ENCODE measurements at places on chromosomes 11 and 22. TPM values are rescaled to one million over a fixed set of nuclear protein-coding genes. Genes with fewer than 3 reads are reported as not detected.

GRCh38 chr11:104795501-104796213, 102.6 kb downstream of the CASP12 start:
- H3K4me3 ChIP-seq: no peak overlapping the region
- H3K27me3 ChIP-seq: no peaks in the 10 kb centered on the region
- peaks cover 10% of the 10 kb centered on the region for H3K36me3 ChIP-seq

DNA sequence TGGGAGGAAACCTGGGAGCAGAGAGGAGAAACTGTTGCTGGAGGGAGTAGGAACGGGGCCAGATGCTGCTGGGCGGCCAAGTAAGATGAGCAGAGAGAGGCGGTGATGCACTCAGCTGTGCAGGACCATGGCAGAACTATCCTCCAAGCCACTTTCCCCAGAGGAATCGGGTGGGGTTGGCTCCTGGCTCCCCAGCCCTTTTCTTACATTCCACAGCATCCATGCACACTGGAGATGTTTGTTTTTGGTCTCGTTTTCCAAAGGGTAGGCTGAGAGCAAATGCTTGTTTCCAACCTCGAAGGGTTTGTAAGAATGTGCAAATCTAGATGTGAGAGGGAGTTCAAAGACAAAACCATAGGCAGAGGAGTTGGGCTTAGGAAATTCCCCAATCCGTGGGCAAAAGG, 73.2 kb downstream of the DBX1 start:
- H3K27me3 ChIP-seq: no peaks in the 10 kb centered on the region
- H3K4me3 ChIP-seq: no peak overlapping the region
- H3K4me1 ChIP-seq: peaks cover 10% of the 10 kb centered on the region
- no peak for DNase-seq
- H3K27ac ChIP-seq: no peak overlapping the region

DNA sequence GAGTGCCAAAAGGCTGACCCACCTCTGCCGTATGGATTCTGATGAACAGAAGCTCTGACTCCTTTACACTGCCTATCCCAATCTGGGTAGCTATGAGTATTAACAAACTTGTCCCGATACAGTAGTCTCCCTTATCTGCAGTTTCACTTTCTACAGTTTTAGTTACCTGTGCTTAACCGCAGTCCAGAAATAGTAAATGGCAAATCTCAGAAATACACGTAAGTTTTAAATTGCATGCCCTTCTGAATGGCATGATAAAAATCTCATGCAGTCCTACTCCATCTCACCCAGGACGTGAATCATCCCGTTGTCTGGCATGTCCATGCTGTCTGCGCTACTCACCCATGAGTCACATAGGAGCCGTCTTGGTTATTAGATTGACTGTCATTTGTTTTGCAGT, 68.8 kb downstream of the SNX19 start:
- no peaks in the 10 kb centered on the region for H3K4me1 ChIP-seq
- H3K27me3 ChIP-seq: no peaks in the 10 kb centered on the region
- no peaks in the 10 kb centered on the region for H3K36me3 ChIP-seq
- H3K27ac ChIP-seq: no peak overlapping the region

DNA sequence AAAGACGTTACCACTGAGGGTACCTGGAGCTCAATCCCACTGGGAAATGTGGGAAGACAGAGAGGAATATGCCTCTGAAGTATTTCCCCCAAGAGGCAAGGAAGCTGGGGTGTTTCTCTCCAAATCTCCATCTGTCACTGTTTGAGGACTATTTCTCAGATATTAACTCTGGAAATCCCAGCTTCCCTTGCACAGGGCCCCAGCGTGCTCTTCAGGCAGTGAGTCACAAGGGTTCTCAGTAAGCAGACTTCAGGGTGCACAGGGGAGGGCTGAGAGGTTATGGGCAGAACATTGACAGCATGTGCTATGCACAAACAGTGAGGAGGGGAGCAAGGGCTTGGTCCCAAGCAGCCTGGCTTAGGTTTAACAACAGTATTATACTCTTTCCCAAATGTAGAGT, 60.9 kb upstream of the EED start:
- H3K4me3 ChIP-seq: no peak overlapping the region
- no peak for DNase-seq
- H3K27me3 ChIP-seq: no peaks in the 10 kb centered on the region

LDLRAD3 gene
- 40.7 TPM for total RNA-seq

KRTAP5-1 gene
- not detected for total RNA-seq

CCT8L2 gene
- not detected for total RNA-seq

DNA sequence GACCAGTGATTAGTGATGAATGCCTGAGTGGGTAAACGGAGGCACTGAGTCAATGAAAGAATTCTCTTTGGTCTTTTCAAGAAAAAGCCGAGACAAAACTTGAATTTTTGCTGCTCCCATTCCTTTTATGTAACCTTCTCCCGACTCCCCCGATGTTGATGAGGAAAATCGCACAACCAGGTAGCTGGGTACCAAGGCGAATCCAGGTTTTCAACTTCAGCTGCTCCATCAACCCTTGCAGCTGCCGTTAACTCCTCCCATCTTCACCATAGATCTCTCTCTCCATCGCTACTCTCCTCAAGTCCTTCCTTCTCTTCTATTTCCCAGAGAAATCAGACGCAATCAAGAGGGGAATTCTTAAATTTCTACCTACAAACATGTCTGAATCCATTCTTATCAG, 611 bp upstream of the USP2 start:
- DNase-seq: no peak
- no peaks in the 10 kb centered on the region for H3K36me3 ChIP-seq
- peaks cover 13% of the 10 kb centered on the region for H3K4me1 ChIP-seq
- H3K27me3 ChIP-seq: peaks cover 2% of the 10 kb centered on the region
- no peak overlapping the region for H3K27ac ChIP-seq

- no peaks in the 10 kb centered on the region for H3K27me3 ChIP-seq
- H3K4me1 ChIP-seq: peaks cover 7% of the 10 kb centered on the region
- H3K4me3 ChIP-seq: no peak overlapping the region
- no peak for DNase-seq
- no peaks in the 10 kb centered on the region for H3K36me3 ChIP-seq
These were observed 349.2 kb downstream of the AASDHPPT start for GRCh38 chr11:106426696-106427095.

DNA sequence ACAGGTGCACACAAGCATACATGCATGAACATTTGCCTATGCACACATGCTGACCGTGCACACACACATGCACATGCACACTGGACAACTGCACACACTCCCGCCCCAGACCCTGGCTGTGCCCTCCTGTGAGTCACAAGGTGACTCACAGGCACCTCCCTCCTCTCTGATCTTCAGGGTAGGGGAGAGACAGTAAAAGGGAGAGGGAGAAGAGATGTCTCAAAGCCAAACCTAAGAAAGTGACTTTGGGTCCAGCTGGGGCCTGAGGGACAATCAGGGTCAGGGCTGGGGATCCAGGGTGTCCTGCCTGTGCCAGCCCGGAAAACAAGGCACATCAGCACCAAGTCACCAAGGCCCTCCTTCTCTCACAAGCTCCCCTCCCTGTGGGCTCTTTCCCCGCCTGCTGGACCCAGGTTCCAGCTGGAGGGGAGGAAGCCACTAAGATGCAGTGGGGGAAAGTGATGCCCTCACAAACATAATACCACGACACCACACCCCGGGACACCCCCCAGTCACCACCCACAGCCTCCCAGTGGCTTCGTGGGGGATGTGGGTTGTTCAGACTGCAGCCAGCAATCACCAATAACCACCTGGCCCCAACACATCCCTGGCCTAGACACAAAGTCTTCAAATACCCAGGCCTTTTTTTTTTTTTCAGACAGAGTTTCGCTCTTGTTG, 39.3 kb downstream of the PDGFB start:
- H3K36me3 ChIP-seq: no peaks in the 10 kb centered on the region
- no peak overlapping the region for H3K27ac ChIP-seq
- no peak for DNase-seq
- no peaks in the 10 kb centered on the region for H3K4me1 ChIP-seq

- no peaks in the 10 kb centered on the region for H3K27me3 ChIP-seq
- peaks cover 17% of the 10 kb centered on the region for H3K36me3 ChIP-seq
- peaks cover 8% of the 10 kb centered on the region for H3K4me1 ChIP-seq
- no peak overlapping the region for H3K27ac ChIP-seq
These were observed 14.1 kb downstream of the JAM3 start for GRCh38 chr11:134082990-134083389.

- H3K4me1 ChIP-seq: peaks cover 6% of the 10 kb centered on the region
- no peak for DNase-seq
- H3K36me3 ChIP-seq: peaks cover 8% of the 10 kb centered on the region
These were observed 24.5 kb downstream of the MOB2 start for GRCh38 chr11:1461826-1462697.

- no peak overlapping the region for H3K27ac ChIP-seq
- no peaks in the 10 kb centered on the region for H3K27me3 ChIP-seq
- peaks cover 20% of the 10 kb centered on the region for H3K4me1 ChIP-seq
- H3K36me3 ChIP-seq: no peaks in the 10 kb centered on the region
- no peak overlapping the region for H3K4me3 ChIP-seq
- no peak for DNase-seq
These were observed 20.6 kb downstream of the TSPAN18 start for GRCh38 chr11:44747316-44747715.

PARVB gene
- total RNA-seq: 21.7 TPM

GRCh38 chr22:32164075-32164860, 5.2 kb upstream of the C22orf42 start:
- no peak overlapping the region for H3K27ac ChIP-seq
- DNase-seq: no peak
- no peaks in the 10 kb centered on the region for H3K4me1 ChIP-seq

GRCh38 chr11:43972366-43972765, 29.9 kb downstream of the C11orf96 start:
- no peak overlapping the region for H3K27ac ChIP-seq
- no peak overlapping the region for H3K4me3 ChIP-seq
- peaks cover under 1% of the 10 kb centered on the region for H3K27me3 ChIP-seq
- peaks cover 8% of the 10 kb centered on the region for H3K4me1 ChIP-seq

VPREB1 gene
- not detected for total RNA-seq

- DNase-seq: no peak
- no peaks in the 10 kb centered on the region for H3K27me3 ChIP-seq
- H3K4me3 ChIP-seq: peak overlapping the region; percentile 87
- H3K36me3 ChIP-seq: peaks cover 18% of the 10 kb centered on the region
These were observed 1.5 kb downstream of the SLC2A11 start for GRCh38 chr22:23859201-23859600.

APOA1 gene
- 0.75 TPM for total RNA-seq

GRCh38 chr11:125750629-125751028, 4.5 kb downstream of the PATE1 start:
- no peak overlapping the region for H3K27ac ChIP-seq
- H3K4me3 ChIP-seq: no peak overlapping the region
- no peaks in the 10 kb centered on the region for H3K36me3 ChIP-seq
- H3K4me1 ChIP-seq: no peaks in the 10 kb centered on the region
- DNase-seq: no peak

SLC25A45 gene
- 3.9 TPM for total RNA-seq

DNA sequence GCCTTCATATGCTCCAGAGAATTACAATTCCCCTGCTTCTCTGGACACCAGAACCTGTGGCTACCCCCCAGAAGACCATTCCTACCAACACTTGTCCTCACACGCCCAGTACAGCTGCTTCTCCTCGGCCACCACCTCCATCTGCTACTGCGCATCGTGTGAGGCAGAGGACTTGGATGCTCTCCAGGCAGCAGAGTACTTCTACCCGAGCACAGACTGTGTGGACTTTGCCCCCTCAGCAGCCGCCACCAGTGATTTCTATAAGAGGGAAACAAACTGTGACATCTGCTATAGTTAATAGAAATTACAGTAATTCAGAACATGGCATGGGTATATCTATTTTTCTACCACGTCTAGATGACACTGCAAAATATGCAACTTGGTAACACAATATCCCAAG, 9.8 kb downstream of the POU2AF3 start:
- H3K27ac ChIP-seq: no peak overlapping the region
- no peak overlapping the region for H3K4me3 ChIP-seq
- peaks cover 39% of the 10 kb centered on the region for H3K4me1 ChIP-seq
- H3K36me3 ChIP-seq: no peaks in the 10 kb centered on the region
- peaks cover 44% of the 10 kb centered on the region for H3K27me3 ChIP-seq
- no peak for DNase-seq

GRCh38 chr11:126518972-126519690, 163.6 kb downstream of the ST3GAL4 start:
- no peak overlapping the region for H3K27ac ChIP-seq
- peaks cover 1% of the 10 kb centered on the region for H3K4me1 ChIP-seq
- H3K36me3 ChIP-seq: no peaks in the 10 kb centered on the region
- H3K4me3 ChIP-seq: no peak overlapping the region
- peaks cover 70% of the 10 kb centered on the region for H3K27me3 ChIP-seq

- H3K4me3 ChIP-seq: peak overlapping the region; percentile 87
- peaks cover 45% of the 10 kb centered on the region for H3K4me1 ChIP-seq
- DNase-seq: no peak
These were observed 134.3 kb upstream of the C11orf58 start for GRCh38 chr11:16603890-16604793.

DNA sequence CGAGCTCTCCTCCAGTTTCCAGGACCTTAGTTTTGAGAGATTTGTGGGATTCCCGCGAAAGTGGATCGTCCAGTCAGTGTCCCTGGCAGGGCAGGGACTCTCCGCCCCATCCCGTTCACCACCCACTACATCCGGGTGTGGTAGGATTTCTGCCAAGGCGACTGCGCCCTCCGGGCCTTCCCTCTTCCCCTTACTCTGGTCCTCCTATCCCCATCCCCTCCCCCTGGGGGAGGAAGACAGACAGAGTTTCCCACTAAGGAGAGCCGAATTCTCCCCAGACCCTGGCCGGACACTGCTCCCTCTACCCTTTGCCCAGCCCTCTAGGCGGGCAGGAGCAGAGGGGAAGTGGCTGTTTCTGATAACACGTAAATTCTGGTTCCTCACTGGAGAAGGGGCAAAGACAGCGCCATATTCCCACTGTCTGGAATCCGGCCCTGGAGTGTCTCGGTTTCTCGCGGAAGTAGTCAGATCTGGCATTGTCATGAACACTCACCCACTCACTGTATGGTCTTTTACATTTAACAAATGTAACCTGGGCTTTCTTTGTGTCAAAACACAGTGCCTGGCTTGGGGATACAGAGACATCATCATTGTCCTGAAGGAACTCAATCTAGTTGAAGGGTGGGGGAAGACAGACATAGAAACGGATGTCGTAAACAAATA, 1.1 kb upstream of the NECTIN1 start:
- peaks cover 26% of the 10 kb centered on the region for H3K4me1 ChIP-seq
- peaks cover 7% of the 10 kb centered on the region for H3K27me3 ChIP-seq
- peak overlapping the region; percentile 59 for H3K4me3 ChIP-seq
- no peak for DNase-seq

RHOD gene
- total RNA-seq: 19.1 TPM

CD44 gene
- 2.9 TPM for total RNA-seq

GRCh38 chr11:75100314-75100713, 3.6 kb upstream of the OR2AT4 start:
- H3K36me3 ChIP-seq: no peaks in the 10 kb centered on the region
- H3K27me3 ChIP-seq: peaks cover 18% of the 10 kb centered on the region
- no peak overlapping the region for H3K27ac ChIP-seq

DNA sequence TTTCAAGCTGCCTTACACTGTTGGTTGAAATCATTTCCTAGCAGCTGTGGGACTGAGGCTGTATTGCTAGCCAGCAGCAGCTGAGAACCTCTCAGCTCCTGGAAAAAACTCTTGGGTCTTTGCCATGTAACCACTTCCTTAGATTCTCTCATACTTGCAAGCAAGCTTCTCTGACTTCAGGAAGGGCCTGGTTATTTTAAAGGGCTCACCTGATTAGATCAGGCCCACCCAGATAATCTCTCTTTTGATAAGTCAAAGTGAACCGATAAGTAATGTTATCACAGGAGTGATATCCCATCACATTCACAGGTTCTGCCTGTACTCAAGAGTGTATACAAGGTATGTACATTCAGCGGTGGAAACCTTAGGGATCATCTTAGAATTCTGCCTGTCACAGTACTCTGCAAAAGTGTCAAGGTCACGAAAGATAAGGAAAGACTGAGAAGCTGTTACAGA, 7.4 kb upstream of the CLPB start:
- no peaks in the 10 kb centered on the region for H3K27me3 ChIP-seq
- DNase-seq: no peak
- H3K27ac ChIP-seq: no peak overlapping the region
- no peaks in the 10 kb centered on the region for H3K36me3 ChIP-seq
- no peaks in the 10 kb centered on the region for H3K4me1 ChIP-seq

RASL10A gene
- total RNA-seq: 2.5 TPM

PTPRCAP gene
- 1.8 TPM for total RNA-seq

Measured in mesothelial cell of epicardium (in vitro differentiated cells).